ENCODE measurements at places on chromosomes 12 and 14.

GRCh38 chr12:46396826-46397225, 24.3 kb upstream of the SLC38A2 start:
- no peak for DNase-seq

GRCh38 chr14:64719601-64720000, 15.4 kb downstream of the PLEKHG3 start:
- DNase-seq: no peak

GRCh38 chr12:101655393-101655792, 42.0 kb upstream of the CHPT1 start:
- no peak for DNase-seq

GRCh38 chr14:79044894-79045624, 874.9 kb downstream of the NRXN3 start:
- no peak for DNase-seq

GRCh38 chr14:83162361-83162929, 1628.8 kb upstream of the SEL1L start:
- DNase-seq: no peak

DNA sequence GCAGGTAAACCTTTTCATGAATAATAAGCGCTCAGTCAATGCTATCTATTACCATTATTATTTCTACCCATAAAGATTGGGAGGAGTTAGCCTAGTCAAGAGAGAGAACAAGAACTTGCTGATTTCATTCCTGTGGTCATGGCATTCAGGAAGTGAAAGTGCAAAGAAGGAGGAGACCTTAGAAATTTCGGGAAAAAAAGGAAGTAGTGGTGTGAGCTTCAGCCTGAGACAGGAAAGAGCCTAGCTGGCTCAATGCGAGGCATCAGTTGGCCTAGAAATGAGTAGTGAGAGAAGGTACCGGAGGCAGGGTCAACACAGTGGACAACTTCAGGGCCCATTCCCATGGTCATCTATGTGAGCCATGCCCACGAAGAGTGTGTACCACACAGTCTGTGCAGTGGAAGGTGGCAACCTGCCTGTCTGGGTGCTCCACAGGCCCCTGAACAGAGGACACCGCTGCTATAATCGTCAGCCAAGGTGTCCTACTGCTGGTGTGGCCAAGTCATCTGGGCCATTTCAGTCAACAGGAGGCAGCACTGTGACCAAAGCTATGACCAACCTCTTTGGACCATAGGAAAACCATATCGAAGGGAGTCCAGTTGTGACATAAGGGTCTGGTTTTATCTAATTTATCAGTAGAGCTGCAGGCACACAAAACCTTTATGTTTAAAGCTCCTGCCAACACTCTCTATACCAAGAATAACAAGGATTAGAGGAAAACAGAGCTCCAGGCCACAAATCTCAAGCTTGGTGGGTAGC, 16.2 kb upstream of the STON2 start:
- DNase-seq: no peak

DNA sequence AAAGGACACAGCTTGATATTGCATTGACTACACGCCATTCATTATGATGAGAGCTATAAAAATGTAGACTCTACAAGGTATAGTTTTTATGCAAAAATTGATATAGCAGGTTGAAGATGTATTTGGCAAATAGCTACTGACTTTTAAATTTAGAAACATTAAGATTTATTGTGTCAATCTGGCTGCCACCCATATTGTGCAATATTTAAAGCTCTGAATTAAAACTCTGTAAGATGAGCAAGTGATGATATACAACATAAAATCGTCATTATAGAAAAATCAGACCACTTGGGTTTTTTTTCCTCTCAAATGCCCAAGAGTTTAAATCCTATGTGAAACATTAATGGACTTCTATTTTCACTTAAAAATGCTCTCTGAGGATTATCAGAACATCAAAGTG, 36.8 kb upstream of the E2F7 start:
- no peak for DNase-seq

DNA sequence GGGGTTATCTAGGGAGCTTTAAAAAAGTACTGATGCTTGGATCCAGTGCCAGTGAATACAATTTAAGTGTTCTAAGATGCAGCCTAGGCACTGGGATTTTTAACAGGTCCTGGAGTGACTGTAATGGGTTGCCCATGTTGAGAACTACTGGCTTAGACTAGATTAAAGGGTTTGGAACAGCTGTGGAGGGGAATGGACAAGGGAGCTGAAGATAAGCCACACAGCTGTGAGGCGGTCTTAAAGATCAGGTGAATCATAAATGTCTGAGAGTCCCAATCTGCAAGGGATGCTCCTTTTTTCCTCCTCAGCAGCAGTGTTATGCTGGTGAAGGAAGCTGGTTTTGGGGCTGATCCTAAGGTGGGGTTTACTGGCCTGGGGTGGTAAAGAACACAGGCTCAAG, 35.5 kb upstream of the FRMD6 start:
- no peak for DNase-seq

- DNase-seq: peak; percentile 55
These were observed 28.6 kb downstream of the FIGNL2 start for GRCh38 chr12:51819736-51820525.

GRCh38 chr12:50598321-50598862, 93.6 kb downstream of the DIP2B start:
- DNase-seq: peak; percentile 30

GRCh38 chr14:96888158-96888557, 91.0 kb downstream of the VRK1 start:
- DNase-seq: no peak

GRCh38 chr14:82786483-82786880, 1252.8 kb upstream of the SEL1L start:
- no peak for DNase-seq

GRCh38 chr14:95098984-95099599, 58.2 kb downstream of the DICER1 start:
- peak; percentile 52 for DNase-seq

DNA sequence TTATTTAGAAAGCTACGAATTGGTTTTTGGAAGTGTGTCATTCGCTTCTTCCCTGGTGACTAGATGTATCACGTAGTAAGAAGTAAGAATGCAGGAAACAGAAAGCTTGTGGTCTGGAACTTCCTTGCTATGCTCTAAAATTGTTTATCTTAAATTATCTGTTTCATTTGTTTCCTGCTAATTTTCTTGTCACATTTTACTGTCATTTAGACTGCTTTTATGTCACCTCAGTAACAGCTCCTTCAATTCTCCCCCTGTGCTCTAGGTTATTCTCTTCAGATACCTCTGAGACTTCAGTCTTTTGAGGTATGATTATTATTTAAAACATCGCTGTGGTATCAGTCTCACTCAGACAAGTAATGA, 699 bp upstream of the CD69 start:
- no peak for DNase-seq

DNA sequence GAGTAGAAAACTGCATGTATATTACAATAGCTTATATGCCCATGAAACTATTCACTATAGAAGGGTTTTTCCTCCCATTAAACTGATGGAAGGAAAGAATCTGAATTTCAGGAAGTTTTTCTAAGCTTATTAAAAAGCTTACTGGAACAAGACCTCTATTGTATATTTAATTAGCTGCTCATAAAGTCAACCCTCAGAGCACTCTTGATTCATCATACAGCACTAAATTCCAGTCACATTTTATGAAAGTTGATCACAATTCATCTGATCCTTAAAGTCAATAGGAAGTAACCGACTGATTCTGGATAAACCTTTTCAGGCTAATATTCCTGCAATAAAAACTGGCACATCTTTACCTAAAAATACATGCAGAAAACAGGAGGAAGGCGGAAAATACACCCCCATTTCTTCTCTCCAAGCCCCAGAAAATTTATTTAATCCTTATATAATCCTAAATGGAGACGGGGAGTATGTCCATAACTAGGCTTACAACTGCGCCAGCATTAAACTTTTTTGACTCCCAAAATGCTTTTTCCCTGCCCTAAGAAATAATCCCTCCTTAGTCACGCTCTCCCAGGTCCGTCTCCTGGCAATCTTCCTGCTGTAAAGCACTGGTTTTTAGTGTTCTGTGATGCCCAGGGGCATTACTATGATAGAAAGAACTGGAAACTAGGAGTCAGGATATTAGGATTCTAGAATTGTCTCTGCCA, 35.3 kb downstream of the DICER1 start:
- DNase-seq: no peak

- DNase-seq: no peak
These were observed 31.9 kb downstream of the KNTC1 start for GRCh38 chr12:122558745-122559641.

DNA sequence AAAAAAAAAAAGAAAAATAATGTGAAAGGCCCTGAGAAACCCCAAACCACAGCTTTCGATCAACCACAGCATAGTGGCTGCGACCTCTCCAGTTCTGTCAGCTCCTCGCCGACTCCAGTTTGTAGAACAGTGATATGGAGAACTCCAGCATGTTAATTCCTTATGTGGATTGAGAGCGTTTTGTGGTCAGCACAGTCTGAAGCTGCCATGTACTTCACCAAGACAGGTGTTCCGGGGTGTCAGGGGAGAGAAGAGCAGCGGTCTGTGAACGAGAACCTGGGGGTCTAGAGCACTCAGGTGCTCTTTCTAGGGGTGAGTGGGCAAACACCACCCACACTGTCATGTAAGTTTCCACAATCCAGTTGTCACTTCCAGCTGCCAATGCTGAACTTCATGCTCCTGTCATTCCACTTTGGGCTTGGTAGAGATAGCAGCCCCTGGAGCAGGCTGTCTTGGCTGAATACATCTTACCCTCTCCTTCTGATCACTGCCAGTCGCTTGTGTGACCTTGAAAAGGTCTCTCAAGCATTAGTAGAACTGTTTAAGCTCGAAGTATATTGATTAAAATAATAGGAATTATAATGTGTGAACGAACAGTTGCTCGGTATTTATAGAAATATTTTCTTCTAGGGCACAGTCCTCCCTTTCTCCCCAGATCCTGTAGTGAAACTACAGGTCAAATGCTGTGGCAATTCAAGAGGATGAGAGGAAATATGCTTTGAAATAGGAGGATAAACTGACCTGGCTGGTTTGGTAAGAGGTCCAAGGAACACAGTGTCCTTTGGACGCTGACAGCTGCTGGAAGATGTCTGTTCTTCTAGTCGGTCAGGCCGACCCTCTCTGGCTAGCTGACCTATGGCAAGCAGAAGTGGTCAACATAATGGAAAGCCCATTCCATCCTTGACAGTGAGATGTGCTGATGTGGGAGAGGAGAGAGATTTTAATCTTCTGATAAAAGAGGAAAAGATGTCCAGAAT, 15.7 kb upstream of the MAX start:
- no peak for DNase-seq

GRCh38 chr12:52189376-52190174, 2.2 kb downstream of the KRT80 start:
- no peak for DNase-seq

GRCh38 chr14:60723116-60723906, 840 bp downstream of the SIX4 start:
- DNase-seq: peak; percentile 23

DNA sequence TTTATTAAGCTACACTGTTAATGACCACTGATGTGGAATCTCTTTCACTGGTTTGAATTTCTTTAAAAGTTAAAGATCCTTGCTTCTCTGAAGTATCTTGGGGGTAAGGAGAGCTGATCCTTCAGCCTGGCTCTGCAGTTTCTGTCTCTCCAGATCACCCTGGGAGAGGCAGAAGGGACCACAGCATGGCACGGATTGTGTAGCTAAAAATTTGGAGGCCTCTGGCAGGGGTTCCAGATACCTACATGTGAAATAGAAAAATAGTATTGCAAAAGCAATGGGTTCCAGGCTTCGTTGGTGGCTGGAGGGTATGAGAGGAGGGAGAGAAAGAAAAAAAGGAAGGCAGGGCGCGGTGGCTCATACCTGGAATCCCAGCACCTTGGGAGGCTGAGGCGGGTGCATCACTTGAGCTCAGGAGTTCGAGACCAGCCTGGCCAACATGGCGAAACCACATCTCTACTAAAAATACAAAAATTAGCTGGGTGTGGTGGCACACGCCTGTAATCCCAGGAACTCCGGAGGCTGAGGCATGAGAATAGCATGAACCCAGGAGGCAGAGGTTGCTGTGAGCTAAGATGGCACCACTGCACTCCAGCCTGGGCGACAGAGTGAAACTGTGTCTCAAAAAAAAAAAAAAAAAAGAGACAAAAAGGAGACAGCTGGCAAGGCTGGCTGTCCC, 3.4 kb downstream of the CHST11 start:
- no peak for DNase-seq

- no peak for DNase-seq
These were observed 3.6 kb upstream of the KRT6A start for GRCh38 chr12:52496590-52497071.

- DNase-seq: no peak
These were observed 137.1 kb downstream of the PTPRR start for GRCh38 chr12:70783455-70783854.

DNA sequence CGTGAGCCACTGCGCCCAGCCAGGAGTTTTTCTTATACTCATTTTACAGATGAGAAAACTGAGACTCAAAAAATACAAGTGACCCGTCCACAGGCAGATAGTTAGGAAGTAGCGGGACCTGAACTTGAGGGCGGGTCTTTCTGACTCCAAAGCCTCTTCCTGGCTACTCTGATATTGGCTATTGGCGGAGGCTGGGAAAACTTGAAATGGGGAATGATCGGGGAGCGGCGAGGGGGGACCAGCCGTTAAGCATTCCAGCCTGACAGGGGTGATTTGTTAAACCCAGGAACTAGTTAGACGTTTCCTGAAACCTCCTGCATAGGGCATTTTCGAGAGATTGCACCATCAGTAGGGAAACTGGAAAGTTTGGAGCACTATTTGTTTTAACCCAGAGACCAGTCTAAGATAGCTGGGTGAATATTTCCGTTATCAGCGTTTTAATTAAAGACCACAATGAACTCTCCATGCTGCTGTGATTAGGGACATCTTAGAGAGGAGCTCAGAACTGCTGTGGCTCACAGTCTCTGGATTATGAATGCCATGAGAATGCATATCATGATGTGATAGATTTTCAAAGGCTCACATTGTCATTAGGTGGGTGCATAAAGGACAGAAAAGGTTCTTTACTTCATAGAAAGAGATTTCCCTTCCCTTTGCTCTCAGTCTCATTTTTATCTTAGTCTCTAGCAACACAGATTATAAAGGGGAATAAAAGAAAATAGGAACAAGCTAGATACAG, 2.5 kb downstream of the NR1H4 start:
- DNase-seq: no peak

- DNase-seq: peak; percentile 7
These were observed 101.0 kb downstream of the FOXG1 start for GRCh38 chr14:28867571-28867970.

- DNase-seq: no peak
These were observed 3.8 kb upstream of the GZMH start for GRCh38 chr14:24613241-24613640.

- no peak for DNase-seq
These were observed 9.7 kb downstream of the DNM1L start for GRCh38 chr12:32688786-32689185.

GRCh38 chr12:67524861-67525616, 123.5 kb upstream of the DYRK2 start:
- no peak for DNase-seq

GRCh38 chr14:38646391-38646790, 390.5 kb upstream of the CLEC14A start:
- no peak for DNase-seq
